Activated CD4-positive, alpha-beta T cell treated with anti-CD3 and anti-CD28 coated beads for 24 hours (primary cell): ENCODE measurements at places on chromosomes 11 and 22.

- DNase-seq: no peak
Observed at GRCh38 chr11:35287344-35287890, 131.9 kb downstream of the SLC1A2 start.

DNA sequence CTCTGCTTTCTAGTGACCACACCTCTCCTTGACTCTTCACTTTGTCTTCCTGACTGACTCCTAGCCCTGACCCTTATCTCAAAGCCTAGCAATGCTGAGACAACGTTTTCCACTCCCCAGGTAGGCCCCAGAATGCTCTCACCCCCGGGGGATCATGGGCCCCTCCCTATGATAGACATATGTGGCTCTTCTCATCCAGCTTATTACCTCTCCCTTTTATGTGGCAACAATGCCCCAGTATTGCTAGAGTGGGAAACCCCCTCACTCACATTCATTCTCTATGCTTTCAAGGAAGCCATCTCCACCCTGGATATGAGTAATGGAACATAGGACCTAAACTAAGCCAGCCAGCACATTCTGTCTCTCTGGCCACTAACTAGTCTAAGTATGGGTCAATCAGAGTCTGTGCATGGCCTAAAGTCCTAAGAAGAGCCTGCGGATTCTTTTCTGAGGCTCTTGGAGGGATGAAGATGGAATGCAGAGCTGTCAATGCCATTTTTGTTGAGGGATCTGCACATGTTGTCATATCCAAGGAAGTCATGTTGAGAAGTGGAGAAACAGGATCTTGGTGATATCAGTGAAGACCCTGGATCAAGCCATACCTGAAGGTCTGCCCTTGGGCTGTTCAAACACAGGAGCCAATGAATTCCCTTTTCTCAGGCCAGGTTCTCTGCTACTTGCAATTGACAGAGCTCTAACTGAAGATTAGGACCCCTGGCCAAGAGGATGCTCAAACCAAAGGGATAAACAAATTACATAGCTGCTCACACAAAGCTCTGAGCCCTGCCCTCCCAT, 79.8 kb upstream of the GRK3 start:
- DNase-seq: no peak

DNA sequence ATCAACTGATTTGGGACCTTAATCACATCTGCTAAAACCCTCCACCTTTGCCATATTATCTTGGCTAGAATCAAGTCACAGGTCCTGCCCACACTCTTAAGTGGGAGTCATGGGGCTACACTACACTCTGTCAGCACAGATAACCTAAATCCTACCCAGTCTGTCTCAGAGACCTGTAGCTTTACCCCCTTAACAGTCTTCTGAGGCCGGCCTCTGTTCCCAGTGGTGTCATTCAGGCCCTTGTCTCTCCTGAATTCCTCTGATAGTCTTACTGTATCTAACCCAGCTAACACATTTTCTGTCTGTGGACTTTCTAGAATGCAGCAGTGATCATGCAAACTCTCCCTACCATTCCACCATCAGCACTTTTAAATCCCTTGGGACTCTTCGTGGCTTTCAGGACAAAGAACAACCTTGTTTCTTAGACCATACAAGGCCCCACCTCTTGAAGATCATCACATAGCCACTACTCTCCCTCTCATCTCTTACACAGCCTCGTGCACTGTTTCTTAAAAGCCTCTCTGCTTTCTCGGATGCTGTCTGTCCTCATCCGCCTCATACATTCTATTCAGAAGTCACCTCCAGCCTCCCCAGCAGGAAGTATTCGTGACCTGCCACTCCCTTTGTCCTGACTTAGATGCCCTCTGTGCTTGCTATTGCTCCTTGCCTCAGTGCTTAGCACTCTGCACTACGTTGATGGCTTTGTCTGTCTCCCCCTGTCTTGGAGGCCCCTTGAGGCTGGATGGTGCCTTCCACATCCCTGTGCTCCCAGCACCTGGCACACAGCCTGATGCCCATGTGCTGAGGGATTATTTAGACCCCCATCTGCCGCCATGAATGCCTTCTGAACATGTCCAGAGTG, 57.9 kb downstream of the PANX1 start:
- no peak for DNase-seq

GRCh38 chr11:118216621-118217481, 8.0 kb downstream of the JAML start:
- DNase-seq: no peak

GRCh38 chr22:33053323-33053722, 4.9 kb downstream of the SYN3 start:
- no peak for DNase-seq

DNA sequence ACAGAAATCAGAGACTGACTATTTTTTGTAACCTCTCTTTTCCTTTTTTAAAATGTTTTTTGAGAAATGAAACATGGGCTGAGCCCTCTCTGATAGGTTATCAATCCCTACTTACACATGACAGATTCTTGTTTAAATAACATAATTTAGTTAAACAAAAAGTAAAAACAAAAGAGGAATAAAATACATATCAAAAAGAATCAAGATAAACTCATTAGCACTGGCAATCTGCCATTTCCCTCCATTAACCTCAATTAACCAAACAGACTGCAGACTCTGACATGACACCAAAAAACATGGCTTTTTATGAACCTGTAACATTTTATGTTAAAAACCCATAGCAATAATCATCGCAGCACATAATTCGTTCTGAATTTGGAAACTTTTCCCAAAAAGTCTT, 284.4 kb upstream of the MTNR1B start:
- DNase-seq: no peak

DNA sequence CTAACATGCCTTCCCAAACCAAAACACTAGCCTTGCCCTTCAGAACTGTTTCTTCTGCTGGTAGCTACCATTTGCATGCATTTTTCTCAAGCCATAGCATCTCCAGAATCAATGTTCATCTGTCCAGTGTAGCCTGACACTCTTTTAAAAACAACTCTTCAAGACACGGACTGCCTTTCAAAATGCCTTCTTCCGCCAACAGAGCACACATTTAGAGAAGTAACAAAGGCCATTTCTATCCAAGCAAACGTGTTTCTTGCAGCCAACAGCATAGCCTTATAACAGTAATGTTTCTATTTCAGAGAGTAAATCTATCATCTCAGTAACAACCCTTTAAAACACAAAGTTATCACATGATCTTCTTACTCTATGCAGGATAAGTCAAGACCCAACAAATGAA, 143.3 kb upstream of the MTMR2 start:
- DNase-seq: no peak

- no peak for DNase-seq
Observed at GRCh38 chr11:131944736-131945135, 574.3 kb downstream of the NTM start.

DNA sequence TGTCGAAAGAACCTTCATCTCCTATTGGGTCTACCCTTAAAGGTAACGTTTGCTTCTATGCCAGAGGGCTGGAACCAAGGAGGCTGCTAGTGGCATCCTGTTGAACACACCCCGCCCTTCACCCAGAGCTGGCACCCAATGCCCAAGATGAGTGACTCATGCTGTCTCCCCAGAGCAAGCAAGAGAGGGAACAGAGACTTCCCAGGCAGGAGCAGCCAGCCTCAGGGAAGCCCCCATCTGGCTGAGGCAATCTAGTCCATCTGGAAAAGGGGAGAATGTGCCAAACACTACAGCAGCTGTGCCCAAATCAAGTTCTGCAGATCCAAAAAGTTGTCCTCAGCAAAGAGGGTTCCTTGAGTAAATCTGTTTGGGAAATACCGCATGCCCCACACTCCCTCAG, 91.9 kb upstream of the TP53I11 start:
- no peak for DNase-seq

- DNase-seq: no peak
Observed at GRCh38 chr11:65790104-65790901, 3.4 kb downstream of the OVOL1 start.

GRCh38 chr22:29758959-29759358, 7.8 kb downstream of the ZMAT5 start:
- no peak for DNase-seq

GRCh38 chr22:25402501-25403283, 161.8 kb upstream of the GRK3 start:
- DNase-seq: no peak

- DNase-seq: no peak
Observed at GRCh38 chr11:81647374-81647773, 1086.3 kb downstream of the FAM181B start.

DNA sequence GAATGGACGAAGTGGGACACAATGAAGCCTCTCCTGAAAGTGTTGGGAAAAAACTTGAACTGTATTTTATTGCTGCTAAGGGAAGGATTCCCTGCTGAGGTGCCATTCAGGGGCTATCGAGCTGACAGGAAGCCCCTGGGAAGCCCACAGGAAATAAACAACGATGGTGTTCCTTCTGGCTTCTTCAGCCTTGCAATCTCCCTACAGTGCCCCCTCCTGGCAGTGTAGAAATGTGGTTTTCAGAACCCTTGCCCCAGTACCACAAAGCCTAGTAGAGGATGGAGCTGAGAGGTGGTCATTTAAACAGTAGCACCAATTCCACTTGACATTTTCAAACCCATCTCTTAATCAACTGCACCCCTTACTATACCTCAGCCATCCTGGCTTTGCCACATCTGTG, 676.7 kb upstream of the ARHGAP42 start:
- DNase-seq: no peak

- no peak for DNase-seq
Observed at GRCh38 chr11:128021349-128022006, 565.9 kb downstream of the ETS1 start.

- DNase-seq: no peak
Observed at GRCh38 chr11:63375434-63375833, 5.8 kb downstream of the SLC22A9 start.

- DNase-seq: no peak
Observed at GRCh38 chr11:76668362-76669155, 2.0 kb downstream of the LRRC32 start.
